AG08396 (cell line): ENCODE measurements at places on chromosomes 1 and 21.

DNA sequence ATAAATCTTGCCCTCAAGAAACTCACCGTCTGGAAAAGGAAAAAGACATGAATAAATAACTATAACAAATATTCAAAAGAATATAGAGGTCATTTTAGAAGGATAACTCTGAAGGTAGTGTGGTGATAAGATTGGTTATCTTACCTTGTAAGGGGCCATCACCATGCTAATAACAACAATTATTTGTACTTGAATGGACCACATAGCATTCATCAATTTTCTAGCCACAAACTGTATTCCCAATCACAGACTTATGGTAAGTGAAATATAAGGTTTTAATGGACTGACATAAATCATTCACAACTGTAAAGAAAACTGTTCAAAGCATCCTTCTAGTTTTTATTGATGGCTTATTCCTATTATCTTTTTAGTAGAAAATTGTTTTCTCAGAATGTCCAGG, 57.8 kb downstream of the HMCN1 start:
- no peak for DNase-seq

DNA sequence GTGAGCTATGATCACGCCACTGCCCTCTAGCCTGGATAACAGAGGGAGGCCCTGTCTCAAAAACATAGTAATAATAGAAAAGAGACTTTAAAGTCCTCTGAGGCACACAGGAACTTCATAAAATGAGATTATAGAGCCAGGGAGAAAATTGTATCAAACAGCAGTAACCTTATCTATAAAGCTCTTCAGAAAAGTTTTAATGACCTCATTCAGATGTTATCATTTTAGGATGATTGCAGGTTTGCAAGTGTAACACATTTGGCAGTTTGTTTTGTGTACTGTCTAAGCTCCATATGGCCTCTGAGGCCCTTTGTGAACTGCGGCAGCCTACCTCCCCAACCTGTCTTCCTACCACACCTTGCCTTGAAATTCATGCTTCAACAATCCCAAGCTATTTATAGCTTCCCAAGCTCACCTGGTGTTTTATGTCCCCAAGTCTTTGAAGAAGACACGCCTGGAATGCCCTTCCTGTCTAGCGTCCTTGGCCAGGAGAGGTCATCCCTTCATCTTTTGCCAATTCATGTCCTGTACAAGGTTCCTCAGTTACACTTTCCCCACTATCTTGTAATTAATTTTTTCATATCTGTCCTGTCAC, 8.5 kb upstream of the AKNAD1 start:
- DNase-seq: no peak

- DNase-seq: no peak
These were observed 60.5 kb upstream of the PRMT6 start for GRCh38 chr1:106995970-106996369.

DNA sequence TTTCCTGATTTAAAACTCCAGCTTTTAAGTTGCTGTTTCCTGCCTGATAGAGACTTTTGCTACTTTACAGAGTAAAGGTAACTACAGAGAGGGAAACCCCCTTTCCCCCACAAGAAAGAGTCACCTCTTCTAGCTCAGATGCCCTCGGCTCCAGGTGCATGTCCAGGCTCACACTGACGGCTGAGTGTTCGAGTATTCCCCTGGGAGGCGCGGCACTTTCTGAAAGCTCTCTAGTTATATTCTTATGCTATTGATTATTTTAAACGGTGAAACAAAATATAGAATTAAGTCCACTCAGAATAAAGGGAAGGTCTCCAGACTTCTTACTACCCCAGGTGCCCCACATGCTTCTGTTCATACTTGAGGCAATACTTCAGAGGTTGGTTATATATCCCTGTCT, 160.3 kb upstream of the FMN2 start:
- DNase-seq: no peak

DNA sequence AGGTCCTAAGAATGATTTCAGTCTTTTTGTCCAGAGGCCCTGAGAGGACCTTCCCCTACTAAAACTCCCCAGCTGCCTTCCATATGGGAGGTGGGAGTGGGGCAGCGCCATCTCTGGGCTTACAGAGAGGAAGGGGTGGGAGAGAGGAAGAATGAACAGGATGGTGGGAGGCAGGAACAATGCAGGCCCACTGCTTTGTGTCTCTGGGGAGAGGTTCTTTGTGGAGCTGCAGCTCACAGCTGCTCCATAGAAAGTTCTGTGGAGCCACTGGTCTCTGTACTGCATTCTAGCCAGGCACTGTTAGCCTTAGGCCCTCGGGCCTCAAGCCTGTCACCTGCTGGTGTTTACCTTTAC, 43.6 kb upstream of the A3GALT2 start:
- no peak for DNase-seq

DNA sequence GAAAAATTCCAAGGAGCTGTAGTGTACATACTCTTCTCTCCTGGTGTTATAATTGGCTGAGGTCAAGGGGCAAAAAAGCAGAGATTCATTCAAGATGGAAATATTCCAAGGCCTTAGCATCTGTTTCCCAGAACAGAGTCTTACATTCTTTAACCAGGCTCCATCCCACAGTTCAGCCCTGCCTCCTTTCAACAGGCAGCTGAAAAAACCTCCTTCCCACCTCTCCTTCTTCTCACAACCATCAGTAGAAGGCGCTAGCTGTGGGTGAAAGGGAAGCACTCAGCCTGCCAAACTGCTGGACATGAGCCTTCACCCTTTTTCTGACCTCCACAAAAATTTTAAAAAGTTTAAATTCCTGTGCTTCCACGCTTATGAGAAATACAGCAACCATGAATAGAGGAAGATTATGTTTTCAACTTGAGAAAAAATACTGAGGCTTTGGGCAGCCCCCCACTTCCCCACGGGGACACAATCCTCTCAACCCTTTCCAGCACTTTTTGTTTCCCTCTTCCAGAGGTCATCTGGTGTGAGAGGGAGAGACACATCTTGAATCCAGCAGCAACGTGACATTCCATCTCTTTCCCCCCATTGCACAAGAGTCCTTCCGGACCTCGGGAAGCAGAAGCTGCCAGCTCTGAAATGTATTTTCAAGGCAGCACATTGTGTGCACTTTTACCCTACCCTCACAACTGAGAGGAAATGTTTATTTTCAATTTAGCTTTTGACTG, 43.2 kb upstream of the FMO2 start:
- peak; percentile 62 for DNase-seq

DNA sequence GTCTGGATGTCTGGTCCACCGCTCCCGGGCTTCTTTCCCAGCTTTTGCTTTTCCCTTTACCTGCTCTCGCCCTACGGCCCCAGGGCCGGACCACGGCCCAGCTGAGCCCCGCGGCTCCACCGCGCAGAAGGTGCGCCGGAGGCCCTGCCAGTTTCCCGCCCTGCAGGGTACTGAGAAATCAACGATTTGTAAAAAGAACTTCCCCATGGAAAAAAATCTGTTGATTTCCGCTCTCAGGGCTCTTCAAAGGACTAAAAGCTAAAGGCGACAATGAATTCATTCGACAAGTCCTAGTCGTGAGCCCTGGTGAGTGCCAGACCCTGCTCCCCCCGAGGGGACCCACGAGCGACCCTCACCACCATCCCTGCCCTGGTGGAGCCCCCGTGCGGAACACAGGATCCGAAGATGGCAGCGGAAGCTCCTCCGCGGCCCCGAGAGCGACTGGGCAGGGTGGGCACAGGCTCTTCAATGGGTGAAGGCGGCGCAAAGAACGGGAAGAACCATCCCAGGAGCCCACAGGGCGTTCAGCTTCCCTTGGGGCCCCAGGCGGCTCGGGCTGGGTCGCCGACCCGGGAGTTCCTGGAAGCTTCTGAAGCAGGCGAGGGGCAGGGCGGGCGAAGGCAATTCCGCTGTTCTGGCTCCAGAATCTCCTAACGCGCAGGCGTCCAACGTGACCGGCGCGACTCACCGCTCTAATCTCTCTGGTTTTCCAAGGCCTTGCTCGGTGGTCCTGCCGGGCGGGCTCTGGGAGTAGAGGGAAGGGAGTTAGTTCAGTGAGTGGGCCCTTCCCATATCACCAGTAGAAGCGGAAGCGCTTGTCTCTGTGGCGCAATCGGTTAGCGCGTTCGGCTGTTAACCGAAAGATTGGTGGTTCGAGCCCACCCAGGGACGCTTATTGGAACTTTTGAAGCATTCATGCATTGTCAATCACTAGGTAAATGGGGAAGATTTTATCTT, 6.6 kb upstream of the RNU1-2 start:
- peak; percentile 24 for DNase-seq
